Tibial nerve (tissue), 4 donors: ENCODE measurements at places on chromosomes 7 and 10.

- H3K36me3 ChIP-seq, result peaks cover 43% of the 10 kb centered on the region
- H3K27ac ChIP-seq, result no peak overlapping the region
- H3K27me3 ChIP-seq, result no peaks in the 10 kb centered on the region
- no peak for DNase-seq
- no peaks in the 10 kb centered on the region for H3K4me1 ChIP-seq
- H3K4me3 ChIP-seq, result no peak overlapping the region
These were observed 37.4 kb downstream of the HSPA12A start for GRCh38 chr10:116704926-116705325.

- H3K4me3 ChIP-seq, result no peak overlapping the region
- no peak overlapping the region for H3K27ac ChIP-seq
- H3K27me3 ChIP-seq, result no peaks in the 10 kb centered on the region
- DNase-seq, result no peak
These were observed 72.1 kb downstream of the EEPD1 start for GRCh38 chr7:36224934-36225858.

DNA sequence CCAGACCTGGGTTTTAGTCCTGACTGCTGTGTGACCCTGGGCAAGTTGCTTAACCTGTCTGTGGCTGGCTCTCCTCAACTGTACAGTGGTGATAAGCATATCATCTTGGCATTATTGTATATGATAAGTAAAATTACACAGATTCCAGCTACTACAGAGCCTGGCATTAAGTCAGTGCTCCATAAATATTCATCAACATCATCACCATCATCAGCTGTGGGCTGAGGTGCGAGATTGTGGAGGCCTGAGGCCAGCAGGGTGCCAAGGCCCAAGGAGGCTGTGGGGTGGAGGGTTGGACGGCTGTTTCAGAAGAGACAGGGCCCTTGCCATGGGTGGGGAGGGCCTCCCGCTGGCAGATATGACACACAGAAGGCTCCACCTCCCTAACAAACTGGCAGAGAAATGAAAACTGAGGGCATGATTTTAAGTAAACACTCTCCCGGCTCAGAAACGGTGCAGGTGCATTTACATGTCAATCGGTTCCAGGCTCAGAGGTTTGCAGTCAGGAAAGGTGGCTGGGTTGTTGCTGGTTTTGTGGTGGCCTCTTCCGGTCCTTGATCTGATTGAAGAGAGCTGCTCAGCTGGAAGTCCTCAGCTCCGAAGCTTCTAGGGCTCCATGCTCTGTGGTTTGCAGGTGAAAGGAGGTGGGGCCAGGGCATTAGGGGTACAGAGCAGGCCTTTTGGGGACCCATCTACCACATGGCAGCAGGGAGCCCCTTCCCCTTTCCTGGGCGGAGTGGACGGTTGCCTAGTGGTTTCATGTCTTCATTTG lies 10.2 kb downstream of the CRYGN start:
- no peak for DNase-seq
- no peaks in the 10 kb centered on the region for H3K27me3 ChIP-seq
- no peaks in the 10 kb centered on the region for H3K36me3 ChIP-seq
- H3K27ac ChIP-seq, result peak overlapping the region; percentile 82

DNA sequence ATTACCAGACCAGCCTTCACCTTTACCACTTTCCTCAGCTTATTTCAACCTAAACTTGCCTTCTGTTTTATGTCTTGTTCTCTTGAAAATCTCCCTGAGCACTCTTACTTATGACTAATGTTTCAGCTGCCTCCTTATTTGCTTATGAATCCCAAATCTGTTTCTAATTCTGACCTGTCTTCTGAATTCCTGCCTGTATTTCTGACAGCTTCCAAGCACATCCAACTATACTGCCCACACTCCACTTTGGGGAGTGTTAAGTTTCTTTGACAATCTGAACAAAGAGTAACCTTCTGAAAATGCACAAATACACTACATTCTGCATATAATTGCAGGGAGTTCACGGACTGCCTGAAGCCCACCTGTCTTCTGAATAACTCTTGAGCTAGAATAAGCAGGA lies 48.7 kb downstream of the ARMC3 start:
- H3K36me3 ChIP-seq, result no peaks in the 10 kb centered on the region
- H3K27me3 ChIP-seq, result no peaks in the 10 kb centered on the region
- no peaks in the 10 kb centered on the region for H3K4me1 ChIP-seq
- no peak for DNase-seq
- no peak overlapping the region for H3K27ac ChIP-seq

DNA sequence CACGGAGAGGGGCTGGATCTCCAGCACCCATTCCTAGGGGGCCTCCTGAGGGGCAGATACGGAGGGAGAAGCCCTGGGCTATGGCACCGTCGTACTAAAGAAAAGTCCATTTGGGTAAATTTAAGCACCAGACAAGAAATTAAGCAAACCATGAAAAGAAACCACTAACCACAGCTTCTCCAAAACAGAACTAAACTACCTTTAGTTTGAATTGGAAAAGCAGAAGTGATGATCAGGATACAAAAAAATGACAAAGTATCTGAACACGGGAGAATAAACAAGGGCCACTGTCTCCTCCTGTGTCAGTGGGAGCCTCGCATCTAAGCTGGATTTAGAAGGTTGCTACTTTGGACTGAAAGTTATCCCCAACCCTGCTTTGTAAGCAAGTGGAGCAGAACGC lies 69.1 kb downstream of the DIP2C start:
- no peaks in the 10 kb centered on the region for H3K36me3 ChIP-seq
- no peaks in the 10 kb centered on the region for H3K27me3 ChIP-seq
- H3K4me1 ChIP-seq, result peaks cover 79% of the 10 kb centered on the region
- no peak for DNase-seq
- peak overlapping the region; percentile 95 for H3K27ac ChIP-seq

DNA sequence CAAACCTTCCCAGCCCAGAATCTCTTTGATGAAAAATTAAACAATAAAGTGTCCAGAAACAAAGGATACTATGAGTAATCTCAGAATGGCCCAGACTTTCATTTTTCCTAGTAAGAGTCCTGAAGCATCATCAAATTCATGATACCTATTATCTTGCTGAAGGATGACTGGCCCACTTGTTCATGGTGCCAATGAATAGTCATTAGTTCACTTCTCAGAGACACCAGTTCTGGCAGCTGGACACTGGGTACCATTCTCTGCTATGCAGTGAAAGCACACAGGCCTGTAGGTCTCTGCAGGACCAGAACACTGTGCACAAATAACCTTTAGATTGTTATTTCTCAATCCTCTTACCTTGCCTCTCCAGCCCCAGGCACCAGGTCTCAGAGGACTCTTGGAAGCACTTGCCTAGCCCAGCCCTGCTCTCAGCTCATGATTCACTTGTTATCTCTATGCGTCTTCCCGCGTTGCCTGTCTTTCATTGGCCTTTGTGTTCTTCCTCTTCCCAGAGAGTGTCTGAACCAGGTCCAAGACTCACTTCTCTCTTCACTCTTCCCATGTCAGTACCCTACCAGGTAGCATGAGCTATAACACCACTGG lies 98.1 kb upstream of the AGBL3 start:
- peaks cover 52% of the 10 kb centered on the region for H3K4me1 ChIP-seq
- H3K27me3 ChIP-seq, result no peaks in the 10 kb centered on the region
- H3K4me3 ChIP-seq, result no peak overlapping the region

DNA sequence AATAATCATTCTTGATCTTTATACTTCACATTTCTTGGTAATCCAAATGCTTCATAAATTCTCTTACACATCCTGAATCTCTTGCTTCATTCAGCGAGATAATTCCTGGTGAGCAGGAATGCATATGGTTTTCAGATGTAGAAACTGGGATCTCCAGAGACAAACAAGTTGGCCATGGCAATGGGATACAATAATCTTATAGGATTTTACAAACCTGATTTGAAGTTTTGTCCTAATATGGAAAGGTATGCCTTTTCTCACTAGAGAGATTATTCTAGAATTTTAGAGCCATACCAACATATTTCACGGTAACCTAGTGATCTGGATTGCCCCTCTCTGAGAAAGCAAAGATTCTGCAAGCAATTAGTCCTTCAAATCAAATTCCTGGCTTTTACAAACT lies 13.1 kb upstream of the TRDMT1 start:
- H3K27ac ChIP-seq, result peak overlapping the region; percentile 96
- H3K4me1 ChIP-seq, result no peaks in the 10 kb centered on the region
- no peaks in the 10 kb centered on the region for H3K36me3 ChIP-seq
- no peak for DNase-seq

DNA sequence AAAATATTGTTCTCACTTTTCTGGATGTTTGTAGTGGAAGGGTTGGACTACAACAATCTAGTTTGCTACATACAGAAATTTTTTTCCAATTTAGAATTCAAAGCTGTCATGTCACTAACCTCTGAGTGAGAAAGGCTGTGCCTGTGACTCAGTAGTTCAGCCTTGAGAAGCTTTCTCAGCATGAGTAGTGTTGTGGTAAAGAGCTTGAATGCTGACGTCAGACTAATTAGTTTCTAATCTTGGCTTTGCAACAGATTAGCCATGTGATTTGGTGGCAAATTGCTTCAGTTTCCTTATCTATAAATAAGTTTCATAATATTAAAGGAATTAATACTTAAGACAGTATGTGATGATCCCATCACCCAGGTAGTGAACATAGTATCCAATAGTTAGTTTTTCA lies 83.8 kb downstream of the ABCA13 start:
- DNase-seq, result no peak
- no peaks in the 10 kb centered on the region for H3K27me3 ChIP-seq
- no peak overlapping the region for H3K4me3 ChIP-seq
- H3K36me3 ChIP-seq, result no peaks in the 10 kb centered on the region

GRCh38 chr10:2278363-2278762 lies 541.0 kb upstream of the ADARB2 start:
- no peaks in the 10 kb centered on the region for H3K27me3 ChIP-seq
- no peaks in the 10 kb centered on the region for H3K4me1 ChIP-seq
- H3K4me3 ChIP-seq, result no peak overlapping the region
- no peak for DNase-seq

DNA sequence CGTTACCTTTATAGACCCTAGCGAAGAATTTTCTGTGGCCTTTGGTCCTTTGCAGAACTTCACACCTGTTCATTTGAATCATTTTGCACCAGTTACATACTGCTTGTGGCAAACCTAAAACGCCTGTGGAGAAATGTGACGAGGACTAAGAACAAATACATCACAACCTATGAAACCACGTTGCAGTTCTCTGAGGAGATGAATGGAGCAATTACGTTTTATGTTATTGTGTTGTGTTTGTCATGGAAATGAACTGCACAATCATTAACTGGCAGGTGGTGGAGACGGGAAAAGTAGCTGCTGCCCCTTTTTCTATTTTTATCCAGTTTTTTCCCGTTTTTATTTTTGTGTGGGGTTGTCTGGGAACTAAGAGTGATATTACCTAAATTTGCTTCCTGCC lies 505.5 kb downstream of the SDK1 start:
- no peaks in the 10 kb centered on the region for H3K36me3 ChIP-seq
- no peak overlapping the region for H3K4me3 ChIP-seq
- no peak overlapping the region for H3K27ac ChIP-seq
- no peaks in the 10 kb centered on the region for H3K4me1 ChIP-seq

GRCh38 chr10:127391875-127392274 lies 157.2 kb upstream of the NPS start:
- no peak overlapping the region for H3K27ac ChIP-seq
- no peaks in the 10 kb centered on the region for H3K27me3 ChIP-seq
- no peaks in the 10 kb centered on the region for H3K36me3 ChIP-seq
- H3K4me3 ChIP-seq, result no peak overlapping the region
- DNase-seq, result no peak
- H3K4me1 ChIP-seq, result no peaks in the 10 kb centered on the region

- DNase-seq, result no peak
- no peak overlapping the region for H3K4me3 ChIP-seq
- no peak overlapping the region for H3K27ac ChIP-seq
- no peaks in the 10 kb centered on the region for H3K27me3 ChIP-seq
These were observed 52.9 kb upstream of the FGL2 start for GRCh38 chr7:77252506-77252905.

- H3K27ac ChIP-seq, result no peak overlapping the region
- DNase-seq, result no peak
- no peaks in the 10 kb centered on the region for H3K36me3 ChIP-seq
These were observed 72.5 kb downstream of the CDK6 start for GRCh38 chr7:92763636-92764423.

GRCh38 chr10:46250898-46251856 lies 35.6 kb upstream of the ANTXRL start:
- no peak overlapping the region for H3K27ac ChIP-seq
- H3K27me3 ChIP-seq, result no peaks in the 10 kb centered on the region
- no peak for DNase-seq
- no peak overlapping the region for H3K4me3 ChIP-seq

DNA sequence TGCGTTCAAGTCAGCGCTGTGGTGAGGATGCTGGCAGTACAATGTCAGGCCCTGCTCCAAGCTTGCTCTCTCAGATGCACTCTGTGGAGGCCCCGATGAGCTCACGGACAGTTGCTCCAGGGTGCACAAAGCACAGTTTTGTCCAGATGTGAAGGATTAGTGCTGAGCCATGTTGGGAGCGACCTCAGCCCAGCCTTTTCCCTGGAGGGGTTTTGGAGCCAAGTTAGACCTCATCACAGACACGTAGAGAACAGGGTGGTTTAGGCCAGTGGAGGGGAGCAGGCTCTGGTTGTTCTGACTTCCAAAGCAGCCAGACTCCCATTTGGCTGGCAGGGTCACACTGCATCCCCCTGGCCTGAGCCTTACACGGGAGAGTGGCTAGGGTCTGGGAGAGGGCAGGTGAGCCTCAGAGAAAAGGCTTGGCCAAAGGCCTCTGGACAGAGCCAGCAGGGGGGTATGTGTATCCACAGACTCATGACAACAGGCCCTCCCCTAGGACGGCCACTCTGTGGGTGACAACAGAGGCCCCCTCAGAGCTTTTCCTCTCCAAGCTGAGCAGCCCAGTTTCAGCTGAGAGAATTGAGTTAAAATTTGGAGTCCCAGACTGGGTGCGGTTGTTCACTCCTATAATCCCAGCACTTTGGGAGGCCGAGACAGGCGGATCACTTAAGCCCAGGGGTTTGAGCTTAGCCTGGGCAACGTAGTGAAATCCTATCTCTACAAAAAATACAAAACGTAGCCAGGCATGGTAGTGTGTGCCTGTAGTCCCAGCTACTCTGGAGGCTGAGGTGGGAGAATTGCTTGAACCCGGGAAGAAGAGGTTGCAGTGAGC lies 4.7 kb downstream of the PLAC9 start:
- H3K27ac ChIP-seq, result peak overlapping the region; percentile 59
- peak overlapping the region; percentile 5 for H3K4me3 ChIP-seq
- peaks cover 19% of the 10 kb centered on the region for H3K4me1 ChIP-seq
- H3K27me3 ChIP-seq, result no peaks in the 10 kb centered on the region

GRCh38 chr10:127431525-127431924 lies 117.6 kb upstream of the NPS start:
- no peaks in the 10 kb centered on the region for H3K27me3 ChIP-seq
- H3K4me1 ChIP-seq, result no peaks in the 10 kb centered on the region
- no peak for DNase-seq
- no peak overlapping the region for H3K4me3 ChIP-seq

- peaks cover 5% of the 10 kb centered on the region for H3K36me3 ChIP-seq
- no peaks in the 10 kb centered on the region for H3K4me1 ChIP-seq
- H3K4me3 ChIP-seq, result no peak overlapping the region
- no peak for DNase-seq
These were observed 185.9 kb downstream of the CRPPA start for GRCh38 chr7:16235147-16236114.

- H3K4me1 ChIP-seq, result no peaks in the 10 kb centered on the region
- H3K4me3 ChIP-seq, result no peak overlapping the region
- H3K27ac ChIP-seq, result peak overlapping the region; percentile 7
- DNase-seq, result no peak
- no peaks in the 10 kb centered on the region for H3K36me3 ChIP-seq
These were observed 84.3 kb downstream of the CREM start for GRCh38 chr10:35210961-35211360.

- H3K27me3 ChIP-seq, result no peaks in the 10 kb centered on the region
- H3K4me1 ChIP-seq, result no peaks in the 10 kb centered on the region
- H3K4me3 ChIP-seq, result no peak overlapping the region
- H3K36me3 ChIP-seq, result no peaks in the 10 kb centered on the region
- H3K27ac ChIP-seq, result no peak overlapping the region
These were observed 150.0 kb upstream of the PRR15 start for GRCh38 chr7:29413626-29414136.
